Activated T-helper 2 cell treated with anti-CD3 and anti-CD28 coated beads, Interferon-gamma antibody, Interleukin-2, Interleukin-4, amounts not matched to agents 10 μg/mL and 5 μg/mL and 100 μg/mL, durations not matched to agents 14 hours and 24 hours and 36 hours (primary cell): ENCODE measurements at places on chromosomes 4 and X. TPM values are rescaled to one million over a fixed set of nuclear protein-coding genes. Genes with fewer than 3 reads are reported as not detected.
A peak's percentile ranks its signal among the peaks of the same experiment; 100 is the strongest.

DNA sequence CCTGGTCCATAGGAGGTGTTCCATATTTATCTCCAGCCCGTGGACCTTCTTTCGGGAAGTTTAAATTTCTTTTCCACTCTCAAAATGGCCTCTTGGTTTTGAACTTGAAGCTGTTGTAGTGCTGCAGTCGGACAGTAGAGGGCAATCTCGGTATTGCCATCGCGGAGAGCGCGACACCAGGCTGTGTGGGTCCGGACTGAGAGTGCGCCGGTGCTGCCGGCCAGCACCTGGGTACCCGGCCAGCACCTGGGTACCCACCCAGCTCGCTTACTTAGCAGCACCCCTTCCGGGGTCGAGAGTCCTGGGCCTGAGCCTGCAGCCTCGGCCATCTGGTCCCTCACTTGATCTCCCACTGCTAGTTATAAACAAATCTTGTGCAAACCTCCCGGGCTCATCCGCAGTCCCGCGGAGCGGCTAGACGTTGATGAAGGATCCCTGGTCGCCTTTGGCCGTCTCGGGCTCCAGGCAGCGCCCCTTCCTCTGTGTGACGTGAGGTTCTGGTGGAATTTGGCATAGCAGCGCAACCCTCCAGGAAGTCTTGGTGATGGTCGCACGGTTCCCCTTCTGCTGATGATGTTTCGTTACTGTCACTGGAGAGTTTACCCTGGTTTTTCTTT is 18.0 kb downstream of the FAM9A start:
- H3K36me3 ChIP-seq = no peaks in the 10 kb centered on the region
- H3K27ac ChIP-seq = no peak overlapping the region
- DNase-seq = peak; percentile 9
- H3K27me3 ChIP-seq = no peaks in the 10 kb centered on the region
- peaks cover 2% of the 10 kb centered on the region for H3K4me1 ChIP-seq
- H3K4me3 ChIP-seq = no peak overlapping the region

GRCh38 chr4:184313702-184314659 is 96.3 kb upstream of the ENPP6 start:
- H3K27me3 ChIP-seq = no peaks in the 10 kb centered on the region
- no peak overlapping the region for H3K4me3 ChIP-seq
- no peaks in the 10 kb centered on the region for H3K36me3 ChIP-seq
- H3K4me1 ChIP-seq = peaks cover 72% of the 10 kb centered on the region

The VCX gene
- total RNA-seq = not detected in 2 replicates

The C4orf36 gene
- total RNA-seq = not detected in 2 replicates

DNA sequence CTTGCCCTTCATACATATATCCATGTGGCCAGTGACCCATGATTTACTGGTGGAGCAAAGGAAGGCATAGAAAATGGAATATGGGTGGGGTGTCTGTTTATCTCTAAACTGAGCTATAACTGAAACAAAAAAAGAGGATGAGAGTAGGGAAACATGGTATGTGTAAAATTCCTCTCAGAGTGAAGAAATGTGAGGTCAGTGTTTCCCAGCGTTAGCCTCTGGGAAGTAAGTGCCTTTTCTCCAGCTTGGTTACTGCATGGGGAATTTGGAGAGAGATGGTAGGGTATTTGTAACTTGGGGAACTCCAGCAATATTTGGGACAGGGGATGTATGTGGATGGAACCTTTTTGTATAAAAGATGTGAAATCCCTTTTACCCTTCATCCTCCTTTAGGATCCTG is 89.4 kb downstream of the AFF1 start:
- H3K27me3 ChIP-seq = no peaks in the 10 kb centered on the region
- H3K36me3 ChIP-seq = peaks cover 12% of the 10 kb centered on the region

DNA sequence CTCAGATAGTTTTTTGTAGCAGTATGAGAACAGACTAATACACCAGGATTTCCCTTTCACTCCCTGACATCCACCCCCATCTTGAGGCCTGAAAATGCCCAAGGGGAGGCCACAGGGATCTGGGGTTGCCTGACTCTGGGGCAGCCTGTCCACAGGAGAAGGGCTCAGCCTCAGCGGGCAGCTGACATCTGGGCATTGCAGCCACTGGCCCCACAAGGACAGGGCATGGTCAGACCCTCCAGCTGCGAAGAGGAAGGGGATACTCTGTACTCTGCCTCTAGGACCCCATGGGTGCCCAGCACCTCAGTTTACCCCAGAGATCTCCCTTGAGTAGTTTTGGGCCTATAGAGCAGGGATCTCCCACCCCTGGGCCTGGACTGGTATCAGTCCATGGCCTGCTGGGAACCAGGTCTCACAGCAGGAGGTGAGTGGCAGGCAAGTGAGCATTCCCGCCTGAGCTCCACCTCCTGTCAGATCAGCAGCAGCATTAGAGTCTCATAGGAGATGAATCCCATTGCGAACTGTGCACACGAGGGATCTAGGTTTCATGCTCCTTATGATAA is 138.9 kb downstream of the HMX1 start:
- no peaks in the 10 kb centered on the region for H3K27me3 ChIP-seq
- no peak overlapping the region for H3K4me3 ChIP-seq
- H3K4me1 ChIP-seq = no peaks in the 10 kb centered on the region
- DNase-seq = no peak
- H3K36me3 ChIP-seq = no peaks in the 10 kb centered on the region

GRCh38 chrX:120768254-120768653 is 107.4 kb downstream of the CT47B1 start:
- H3K4me1 ChIP-seq = peaks cover 2% of the 10 kb centered on the region
- H3K27ac ChIP-seq = no peak overlapping the region
- H3K4me3 ChIP-seq = no peak overlapping the region
- H3K27me3 ChIP-seq = no peaks in the 10 kb centered on the region
- H3K36me3 ChIP-seq = no peaks in the 10 kb centered on the region

The PROM1 gene
- 0.46 and 0.64 TPM in 2 replicates for total RNA-seq

The SYNPO2 gene
- 0.09 TPM in 2 replicates for total RNA-seq

The TET2 gene
- total RNA-seq = 31.1 and 31.2 TPM in 2 replicates

DNA sequence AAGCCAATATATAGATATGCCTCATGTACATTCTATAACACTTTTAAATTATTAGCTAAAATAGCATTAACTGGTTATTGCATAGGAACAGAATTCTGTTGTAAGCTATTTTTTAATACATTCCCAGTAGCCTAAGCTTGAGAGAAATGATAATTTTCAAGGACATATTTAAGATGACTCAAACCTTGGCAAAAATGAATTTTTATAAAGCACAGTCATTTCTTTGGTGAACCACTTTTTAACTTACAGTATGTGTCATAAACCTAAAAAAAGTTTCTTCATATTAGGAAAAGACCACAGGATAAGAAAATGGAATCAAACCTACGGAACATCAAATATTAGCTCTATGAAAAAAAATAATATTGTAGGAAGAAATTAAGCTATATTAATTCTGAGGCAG is 986.3 kb downstream of the STIM2 start:
- H3K27me3 ChIP-seq = no peaks in the 10 kb centered on the region
- no peaks in the 10 kb centered on the region for H3K36me3 ChIP-seq
- H3K4me1 ChIP-seq = no peaks in the 10 kb centered on the region
- no peak for DNase-seq
- H3K27ac ChIP-seq = no peak overlapping the region
- H3K4me3 ChIP-seq = no peak overlapping the region

DNA sequence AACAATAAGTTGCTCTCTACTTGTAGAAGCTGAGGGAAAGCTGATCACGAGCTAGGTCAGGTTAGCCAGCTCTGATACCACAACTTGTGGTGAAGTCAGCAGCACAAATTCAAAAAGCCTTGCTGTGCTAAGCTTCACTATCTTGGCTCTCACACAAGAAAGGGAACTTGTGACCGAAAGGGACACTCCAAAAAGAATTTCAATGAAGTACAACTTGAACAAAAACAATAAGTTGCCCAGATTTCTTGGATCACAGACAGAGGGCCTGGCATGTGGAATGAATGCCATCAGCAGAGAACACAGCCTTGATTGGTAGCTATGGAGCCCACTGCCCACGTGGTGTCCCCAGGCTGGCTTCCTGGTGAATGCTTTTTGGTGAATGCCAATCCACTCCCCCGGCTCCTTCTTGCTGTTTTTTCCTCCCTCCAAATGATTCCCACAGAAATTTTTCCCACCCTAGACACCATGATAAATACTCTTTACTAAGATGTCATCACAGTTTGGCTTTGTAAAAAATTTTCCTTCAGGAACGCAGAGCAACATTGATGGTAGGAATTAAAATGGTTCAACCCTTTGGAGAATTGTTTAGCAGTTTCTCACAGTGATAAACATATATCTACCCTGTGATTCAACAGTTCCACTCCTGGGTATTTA is 82.6 kb downstream of the ANXA3 start:
- no peak overlapping the region for H3K4me3 ChIP-seq
- DNase-seq = no peak
- peaks cover 19% of the 10 kb centered on the region for H3K27me3 ChIP-seq
- peaks cover 16% of the 10 kb centered on the region for H3K4me1 ChIP-seq

GRCh38 chr4:158003212-158003611 is 169.6 kb downstream of the GASK1B start:
- H3K4me1 ChIP-seq = no peaks in the 10 kb centered on the region
- no peaks in the 10 kb centered on the region for H3K27me3 ChIP-seq
- no peak overlapping the region for H3K27ac ChIP-seq
- H3K36me3 ChIP-seq = no peaks in the 10 kb centered on the region
- DNase-seq = no peak

DNA sequence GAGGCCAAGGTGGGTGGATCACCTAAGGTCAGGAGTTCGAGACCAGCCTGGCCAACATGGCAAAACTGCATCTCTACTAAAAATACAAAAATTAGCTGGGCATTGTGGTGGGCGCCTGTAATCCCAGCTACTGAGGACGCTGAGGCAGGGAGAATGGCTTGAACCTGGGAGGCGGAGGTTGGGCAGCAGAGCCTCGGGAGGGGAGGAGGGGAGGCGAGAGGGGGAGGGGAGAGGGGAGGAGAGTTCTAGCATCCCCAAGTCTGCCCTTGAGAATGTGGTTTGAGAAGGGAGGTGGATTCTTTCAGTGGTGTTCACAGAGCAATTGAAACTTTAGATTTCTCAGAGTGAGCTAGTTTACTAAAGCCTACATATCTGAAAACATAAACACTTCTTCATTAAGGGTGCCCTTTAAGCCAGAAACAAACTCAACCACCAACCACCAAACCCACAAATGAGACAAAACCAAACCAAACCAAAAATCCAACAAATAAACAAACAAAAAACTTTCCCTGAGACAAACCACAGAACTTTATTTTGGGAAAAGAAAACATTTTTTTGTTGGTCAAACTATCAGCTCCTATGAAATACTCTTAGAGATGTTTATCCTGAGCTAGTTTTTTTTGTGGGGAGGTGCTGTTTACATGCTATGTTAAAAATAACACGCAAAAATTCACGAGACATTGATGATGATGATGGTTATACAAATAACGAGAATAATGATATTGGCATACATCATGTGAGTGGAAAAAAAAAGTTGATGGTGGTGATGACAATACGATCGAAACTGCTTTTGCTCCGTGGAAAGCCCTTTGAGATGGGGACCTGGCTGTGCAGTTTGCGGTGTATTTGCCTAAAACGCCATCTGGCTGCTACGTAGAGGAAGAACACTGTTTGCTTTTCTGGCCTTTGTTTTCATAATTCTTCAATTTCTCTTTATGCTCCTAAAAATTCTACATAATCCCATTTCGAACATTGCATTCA is 98.2 kb upstream of the PRKX start:
- peak overlapping the region; percentile 5 for H3K4me3 ChIP-seq
- DNase-seq = peak; percentile 22
- no peaks in the 10 kb centered on the region for H3K36me3 ChIP-seq
- H3K27me3 ChIP-seq = peaks cover 27% of the 10 kb centered on the region
- H3K4me1 ChIP-seq = peaks cover 15% of the 10 kb centered on the region
- H3K27ac ChIP-seq = peak overlapping the region; percentile 66

- DNase-seq = no peak
- H3K36me3 ChIP-seq = no peaks in the 10 kb centered on the region
- no peak overlapping the region for H3K27ac ChIP-seq
- peaks cover 10% of the 10 kb centered on the region for H3K27me3 ChIP-seq
- no peaks in the 10 kb centered on the region for H3K4me1 ChIP-seq
- H3K4me3 ChIP-seq = no peak overlapping the region
These were observed 389.9 kb upstream of the EMCN start for GRCh38 chr4:100907465-100908454.

DNA sequence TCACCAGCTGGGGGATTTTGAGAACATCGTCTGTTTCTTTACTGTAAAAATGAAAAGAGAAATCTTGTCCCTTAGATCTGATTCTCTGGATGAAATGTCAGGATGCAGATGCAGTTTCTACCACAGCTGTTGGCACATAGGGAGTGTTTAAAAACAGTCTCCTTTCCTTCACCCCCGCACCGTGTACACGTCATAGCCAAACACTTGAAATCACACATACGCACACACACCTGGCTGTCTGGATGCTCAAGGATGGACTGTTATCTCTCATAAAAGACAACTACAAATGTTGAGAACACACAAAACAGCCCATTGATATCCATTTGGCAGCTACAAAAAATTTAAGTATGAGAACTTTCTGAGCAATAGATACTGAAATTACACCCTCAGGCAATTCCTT is 275.8 kb upstream of the CLNK start:
- H3K4me3 ChIP-seq = no peak overlapping the region
- no peak overlapping the region for H3K27ac ChIP-seq
- DNase-seq = no peak
- H3K36me3 ChIP-seq = no peaks in the 10 kb centered on the region
- peaks cover 3% of the 10 kb centered on the region for H3K4me1 ChIP-seq

- DNase-seq = peak; percentile 78
- H3K36me3 ChIP-seq = peaks cover 5% of the 10 kb centered on the region
- peak within 1 kb of the TSS; percentile 98 for H3K4me3 ChIP-seq
These were observed at the start of gene BOD1L1 for GRCh38 chr4:13627606-13628311. BOD1L1 (minus strand) TSS chr4:13627725; CDS start chr4:13627587, 138 bp downstream.

The TBC1D9 gene
- total RNA-seq = 0.07 TPM in 2 replicates

GRCh38 chr4:1985294-1985693 is 23.5 kb downstream of the NELFA start:
- H3K27ac ChIP-seq = no peak overlapping the region
- H3K36me3 ChIP-seq = peaks cover 51% of the 10 kb centered on the region
- H3K4me3 ChIP-seq = no peak overlapping the region
- no peaks in the 10 kb centered on the region for H3K27me3 ChIP-seq
- H3K4me1 ChIP-seq = no peaks in the 10 kb centered on the region
- DNase-seq = no peak

DNA sequence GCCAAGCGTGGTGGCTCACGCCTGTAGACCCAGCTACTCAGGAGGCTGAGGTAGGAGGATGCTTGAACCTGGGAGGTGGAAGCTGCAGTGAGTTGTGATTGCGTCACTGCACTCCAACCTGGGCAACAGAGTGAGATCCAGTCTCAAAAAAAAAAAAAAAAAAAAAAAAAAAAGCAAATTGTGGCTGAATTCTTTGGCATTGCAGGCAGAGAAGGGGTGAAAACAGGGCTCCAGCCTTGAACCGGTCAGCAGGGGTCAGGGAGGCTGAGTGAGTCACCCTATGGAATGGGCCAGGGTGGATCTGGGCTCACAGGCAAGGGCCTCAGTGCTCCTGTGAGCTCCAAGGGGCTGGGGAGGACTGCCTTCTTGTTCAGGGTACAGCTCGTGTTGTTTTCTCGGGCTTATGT is 13.2 kb upstream of the FAM3A start:
- no peaks in the 10 kb centered on the region for H3K27me3 ChIP-seq
- no peak overlapping the region for H3K27ac ChIP-seq
- H3K4me3 ChIP-seq = no peak overlapping the region
- H3K4me1 ChIP-seq = peaks cover 16% of the 10 kb centered on the region
- DNase-seq = no peak

- H3K27me3 ChIP-seq = no peaks in the 10 kb centered on the region
- no peak for DNase-seq
- H3K36me3 ChIP-seq = no peaks in the 10 kb centered on the region
- H3K4me1 ChIP-seq = no peaks in the 10 kb centered on the region
These were observed 217.9 kb upstream of the KLHL4 start for GRCh38 chrX:87299563-87300160.

- no peak overlapping the region for H3K27ac ChIP-seq
- no peaks in the 10 kb centered on the region for H3K4me1 ChIP-seq
- H3K4me3 ChIP-seq = no peak overlapping the region
- H3K27me3 ChIP-seq = no peaks in the 10 kb centered on the region
- H3K36me3 ChIP-seq = no peaks in the 10 kb centered on the region
These were observed 958.8 kb downstream of the PCDH18 start for GRCh38 chr4:136573460-136573859.

The STK32B gene
- total RNA-seq = not detected in 2 replicates

The TMPRSS11B gene
- not detected in 2 replicates for total RNA-seq
